ENCODE measurements at places on chromosomes 12 and 14.

GRCh38 chr12:30792648-30793499 lies 38.1 kb upstream of the CAPRIN2 start:
- DNase-seq = peak; percentile 69

- DNase-seq = peak; percentile 89
Observed at GRCh38 chr12:8108808-8109398, 14.5 kb upstream of the CLEC4A start.

GRCh38 chr14:53325176-53325806 lies 172.2 kb upstream of the DDHD1 start:
- peak; percentile 17 for DNase-seq

DNA sequence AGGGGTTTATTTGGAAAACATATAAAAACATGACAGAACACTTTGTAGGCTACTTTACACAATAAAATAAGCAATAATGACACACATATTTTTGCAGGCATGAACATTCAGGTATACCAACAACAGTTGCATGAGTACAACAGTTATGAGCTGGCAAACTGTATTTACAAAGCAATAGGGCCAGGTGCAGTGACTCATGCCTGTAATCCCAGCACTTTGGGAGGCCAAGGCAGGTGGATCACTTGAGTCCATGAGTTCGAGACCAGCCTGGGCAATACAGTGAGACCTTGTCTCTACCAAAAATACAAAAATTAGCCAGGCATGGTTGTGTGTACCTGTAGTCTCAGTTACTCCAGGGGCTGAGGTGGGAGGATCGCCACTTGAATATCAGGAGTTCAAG lies 101.1 kb downstream of the BMP4 start:
- DNase-seq = no peak

DNA sequence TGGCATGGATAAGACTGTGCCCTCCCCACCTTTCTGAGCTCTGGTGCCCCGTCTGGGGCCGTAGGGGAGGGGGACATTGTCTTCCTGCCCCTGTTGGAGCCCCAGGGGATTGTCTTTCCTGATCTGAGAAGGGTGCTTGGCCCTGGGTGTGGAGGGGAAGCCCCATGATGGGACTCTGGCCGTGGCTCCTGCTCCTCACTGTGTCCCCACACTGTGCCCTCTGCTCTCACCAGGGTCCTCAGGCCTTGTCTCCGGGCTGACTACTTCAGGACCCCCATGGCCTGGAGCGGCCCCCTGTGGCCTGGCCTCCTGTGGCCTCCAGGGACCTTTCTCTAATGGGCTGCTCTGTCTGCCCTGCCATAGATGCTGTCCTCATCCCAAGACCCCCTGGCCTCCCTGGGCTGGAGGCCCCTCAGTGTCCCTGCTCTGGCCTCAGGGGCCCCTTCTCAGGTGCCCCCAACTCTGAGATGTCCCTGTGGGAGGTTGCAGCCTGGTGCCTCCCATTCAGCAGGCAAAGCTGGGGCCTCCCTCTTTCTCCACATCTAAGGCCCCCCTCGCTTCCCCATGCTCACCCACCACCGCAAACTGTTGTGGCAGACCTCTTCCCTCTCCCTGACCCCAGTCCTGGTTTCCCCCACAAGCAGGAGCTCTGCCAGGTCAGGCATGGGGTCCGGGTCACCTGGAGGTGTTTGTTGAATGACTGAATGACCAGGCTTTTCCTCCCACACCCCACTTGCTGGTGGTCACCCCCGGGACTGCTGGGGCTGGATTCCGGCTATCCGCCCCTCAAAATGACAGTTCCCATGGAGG lies 4.0 kb downstream of the KIF26A start:
- DNase-seq = no peak

DNA sequence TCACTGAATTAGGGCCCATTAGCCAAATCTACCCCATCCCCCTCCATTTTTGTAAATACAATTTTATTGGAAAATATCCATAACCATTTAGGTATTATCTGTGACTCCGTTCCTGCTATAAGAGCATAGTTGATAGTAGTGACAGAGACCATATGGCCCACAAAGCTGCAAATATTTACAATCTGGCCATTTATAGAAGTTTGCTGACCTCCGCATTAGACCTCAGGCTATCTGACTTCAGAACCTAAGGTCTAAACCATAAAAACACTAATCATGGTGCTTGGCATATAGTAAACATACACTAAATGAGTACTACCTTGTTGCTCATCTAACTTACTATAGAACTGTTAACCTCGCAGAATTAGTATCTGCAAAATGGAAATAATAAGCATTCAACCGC lies 124.8 kb downstream of the NPAS3 start:
- no peak for DNase-seq

GRCh38 chr12:122669397-122670070 lies 33.6 kb downstream of the HCAR2 start:
- no peak for DNase-seq

DNA sequence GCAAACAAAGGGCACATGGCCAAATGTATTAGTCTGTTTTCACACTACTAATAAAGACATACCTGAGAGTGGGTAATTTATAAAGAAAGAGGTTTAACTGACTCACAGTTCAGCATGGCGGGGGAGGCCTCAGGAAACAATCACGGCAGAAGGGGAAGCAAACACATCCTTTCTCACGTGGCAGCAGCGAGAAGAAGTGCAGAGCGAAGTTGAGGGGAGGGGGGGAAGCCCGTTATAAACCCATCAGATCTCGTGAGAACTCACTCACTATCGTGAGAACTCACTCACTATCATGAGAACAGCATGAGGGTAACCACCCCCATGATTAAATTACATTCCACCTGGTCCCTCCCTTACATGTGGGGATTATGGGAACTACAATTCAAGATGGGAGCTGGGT lies 66.1 kb downstream of the ST8SIA1 start:
- no peak for DNase-seq

- no peak for DNase-seq
Observed at GRCh38 chr12:89943463-89943862, 234.8 kb upstream of the ATP2B1 start.

DNA sequence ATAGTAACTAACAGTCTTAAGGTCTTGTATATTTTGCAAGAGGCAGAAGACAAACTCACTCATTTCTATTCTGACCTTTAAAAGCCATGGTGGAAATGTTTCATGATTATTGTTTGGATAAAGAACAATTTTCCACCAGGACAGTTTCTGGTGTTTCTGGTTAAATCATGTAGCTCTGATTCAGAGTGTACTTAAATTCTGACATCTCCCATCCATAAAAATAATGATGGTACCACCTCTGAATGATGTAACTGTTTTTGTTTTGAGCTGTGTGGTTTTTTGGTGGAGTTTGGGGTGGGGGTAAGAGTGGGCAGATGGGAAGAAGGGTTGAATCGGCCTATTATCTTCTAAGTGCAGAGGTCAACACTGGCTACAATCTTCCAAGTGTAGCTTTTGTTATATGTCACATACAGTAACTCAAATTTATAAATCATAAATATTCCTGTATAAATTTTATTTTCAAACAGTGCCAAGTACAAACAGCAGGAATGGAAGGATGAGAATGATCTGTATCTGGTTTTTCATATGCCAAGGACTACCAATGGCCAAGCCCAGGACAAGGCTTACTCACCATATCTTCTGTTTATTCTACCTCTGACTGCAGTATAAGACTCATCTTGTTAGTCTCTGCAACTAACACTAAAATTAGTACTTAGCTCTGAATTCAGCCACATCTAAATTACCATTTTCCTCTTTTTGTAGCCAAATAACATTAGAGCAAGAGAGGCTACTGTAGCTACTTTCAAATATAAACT lies 108.7 kb downstream of the BCAT1 start:
- no peak for DNase-seq

All from hematopoietic multipotent progenitor cell treated with erythropoietin and hydrocortisone succinate and interleukin-3 and kit ligand, for 6 days (in vitro differentiated cells).